ENCODE measurements at places on chromosomes 12 and 14. TPM values are rescaled to one million over a fixed set of nuclear protein-coding genes. Genes with fewer than 3 reads are reported as not detected.

Gene ETFBKMT
- total RNA-seq: 7.0 TPM

- no peak overlapping the region for H3K27ac ChIP-seq
- no peaks in the 10 kb centered on the region for H3K27me3 ChIP-seq
- no peak for DNase-seq
These were observed 31.9 kb downstream of the SEC23A start for GRCh38 chr14:39071096-39071495.

Gene MTERF2
- 18.1 TPM for total RNA-seq

Gene CAMKK2
- total RNA-seq: 26.9 TPM

GRCh38 chr14:102050625-102051024 is 36.2 kb downstream of the HSP90AA1 start:
- no peak overlapping the region for H3K4me3 ChIP-seq
- DNase-seq: peak; percentile 36
- H3K4me1 ChIP-seq: no peaks in the 10 kb centered on the region

GRCh38 chr12:47819896-47820630 is at the start of gene HDAC7:
HDAC7 (minus strand) TSS chr12:47819903; CDS start chr12:47819785, 118 bp downstream.
- H3K4me3 ChIP-seq: peak within 1 kb of the TSS; percentile 64
- peak; percentile 84 for DNase-seq
- peak within 1 kb of the TSS; percentile 90 for H3K27ac ChIP-seq

Gene IFNG-AS1
- not detected for total RNA-seq

Gene IAPP
- total RNA-seq: not detected
